Suprapubic skin (tissue), 4 donors: ENCODE measurements at places on chromosomes 12 and 14. TPM values are rescaled to one million over a fixed set of nuclear protein-coding genes. Genes with fewer than 3 reads are reported as not detected.
A peak's percentile ranks its signal among the peaks of the same experiment; 100 is the strongest.

GRCh38 chr12:52848661-52849255, at the start of gene KRT78:
Gene KRT78 (minus strand): TSS chr12:52848994. CDS start chr12:52848930, 64 bp downstream.
- H3K27ac ChIP-seq, result peak within 1 kb of the TSS; percentile 31
- H3K36me3 ChIP-seq, result no peaks in the 10 kb centered on the region
- H3K4me3 ChIP-seq, result no peak within 1 kb of the TSS
- peak; percentile 53 for DNase-seq

The BRMS1L gene
- 6.6 TPM for total RNA-seq

The MIPOL1 gene
- total RNA-seq, result 12.7 TPM

The RND1 gene
- 1.1 TPM for total RNA-seq

The ZNF10 gene
- total RNA-seq, result 9.5 TPM

The RTL1 gene
- total RNA-seq, result not detected

The IGFBP6 gene
- total RNA-seq, result 97.0 TPM

The GDF3 gene
- total RNA-seq, result not detected
